NCI-H1105 treated with DMSO at 0.1 percent for 48 hours (cell line): ENCODE measurements at places on chromosomes 13 and 19.
A peak's percentile ranks its signal among the peaks of the same experiment; 100 is the strongest.

GRCh38 chr19:13154911-13155471, 4.8 kb downstream of the IER2 start:
- peak; percentile 58 for DNase-seq

- DNase-seq, result no peak
These were observed 71.2 kb downstream of the MYO16 start for GRCh38 chr13:108700422-108701170.

DNA sequence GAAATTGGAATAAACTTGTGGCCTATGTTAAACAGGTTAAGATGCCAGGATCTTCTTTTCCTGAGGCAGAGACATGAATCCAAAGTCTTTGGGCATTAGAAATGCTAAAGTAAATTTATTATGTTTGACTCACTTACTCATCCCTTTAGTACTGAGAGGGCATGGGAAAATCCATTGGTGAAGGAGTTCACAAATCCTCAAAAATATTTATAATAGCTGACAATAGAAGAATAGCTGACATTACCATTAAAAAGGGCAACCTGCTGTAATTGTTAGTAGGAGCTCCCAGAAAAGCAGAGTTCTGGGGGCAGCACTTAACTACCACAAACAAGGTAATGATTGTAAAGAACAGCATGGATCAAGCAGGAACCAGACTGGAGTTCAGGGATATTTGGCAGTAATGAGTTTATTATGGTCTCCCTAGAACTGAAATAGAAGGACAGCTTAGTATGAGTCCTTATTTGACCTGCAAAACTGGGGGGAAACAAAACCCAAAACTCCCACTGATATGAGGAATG, 285.8 kb upstream of the KLHL1 start:
- DNase-seq, result no peak

DNA sequence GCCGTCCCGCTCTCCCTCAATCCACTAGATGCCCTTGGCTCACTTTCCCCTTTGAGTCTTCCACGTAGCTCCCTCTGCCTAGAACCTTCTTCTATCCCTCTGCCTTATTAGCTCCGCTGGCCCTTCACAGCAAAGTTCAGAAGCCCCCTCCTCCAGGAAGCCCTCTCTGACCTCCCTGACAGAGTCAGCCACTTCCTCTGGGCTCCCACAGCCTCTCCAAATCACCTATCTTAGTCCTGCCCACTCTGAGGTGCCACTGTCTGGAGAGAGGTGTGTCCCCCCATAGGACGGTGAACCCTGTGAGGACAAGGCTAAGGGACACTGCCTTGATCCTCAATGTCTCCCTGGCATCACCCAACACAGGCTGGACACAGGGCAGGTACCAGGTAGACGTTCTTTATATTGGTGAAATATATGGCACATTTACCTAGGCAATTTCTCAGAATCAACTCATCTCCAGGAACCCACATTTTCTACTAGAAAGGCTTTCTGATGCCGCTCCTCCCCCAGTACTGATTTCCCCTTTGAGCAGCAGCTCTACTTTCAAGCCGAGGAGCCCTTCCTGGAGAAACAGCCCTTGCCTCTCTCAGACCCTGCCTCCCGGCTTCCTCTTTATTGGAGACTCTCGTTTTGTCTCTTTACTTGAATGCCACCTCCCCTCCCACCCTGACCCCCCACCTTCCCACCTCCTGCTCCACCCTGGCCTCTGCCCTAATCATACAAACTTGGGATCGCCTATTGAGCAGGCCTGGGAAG, 3.4 kb upstream of the TGFB1 start:
- no peak for DNase-seq

GRCh38 chr13:37729876-37730275, 131.3 kb upstream of the POSTN start:
- DNase-seq, result no peak

- no peak for DNase-seq
These were observed 45.0 kb upstream of the TDRD3 start for GRCh38 chr13:60351855-60352615.

- no peak for DNase-seq
These were observed 62.0 kb downstream of the PARP4 start for GRCh38 chr13:24450530-24450929.

DNA sequence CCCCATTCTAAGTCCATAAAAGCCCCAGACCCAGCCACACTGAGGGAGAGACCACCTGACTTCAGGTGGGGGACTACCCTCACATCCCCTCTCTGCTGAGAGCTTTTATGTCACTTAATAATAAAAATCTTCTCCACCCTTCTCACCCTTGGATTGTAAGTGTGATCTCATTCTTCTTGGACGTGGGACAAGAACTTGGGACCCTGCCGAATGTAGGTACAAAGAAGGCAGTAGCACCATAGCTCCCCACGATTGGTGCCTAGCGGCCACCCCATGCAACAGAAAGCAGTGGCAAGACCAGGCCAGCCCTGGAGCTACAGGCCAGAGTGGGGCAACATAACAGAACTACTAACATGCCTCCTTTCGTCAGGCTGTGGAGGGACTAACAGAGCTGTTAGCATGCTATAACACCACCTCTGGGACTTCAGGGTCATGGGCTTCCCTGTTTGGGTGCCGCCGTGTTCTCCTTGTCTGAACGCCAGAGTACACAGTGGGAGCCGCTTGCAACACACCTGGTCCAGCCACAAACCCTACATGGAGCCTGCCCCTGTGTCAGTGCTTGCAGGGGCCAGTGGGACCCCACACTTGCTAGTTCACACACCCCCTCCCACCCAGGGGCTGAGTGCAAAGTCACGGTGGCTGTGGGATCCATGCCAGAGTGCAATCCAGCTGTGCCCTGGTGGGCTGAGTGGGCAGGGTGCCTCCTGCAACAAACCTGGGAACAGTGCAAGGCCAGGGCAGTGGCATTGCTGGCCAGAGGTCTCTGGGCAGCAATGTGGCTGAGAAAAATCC, 5.2 kb upstream of the FBXO17 start:
- no peak for DNase-seq

DNA sequence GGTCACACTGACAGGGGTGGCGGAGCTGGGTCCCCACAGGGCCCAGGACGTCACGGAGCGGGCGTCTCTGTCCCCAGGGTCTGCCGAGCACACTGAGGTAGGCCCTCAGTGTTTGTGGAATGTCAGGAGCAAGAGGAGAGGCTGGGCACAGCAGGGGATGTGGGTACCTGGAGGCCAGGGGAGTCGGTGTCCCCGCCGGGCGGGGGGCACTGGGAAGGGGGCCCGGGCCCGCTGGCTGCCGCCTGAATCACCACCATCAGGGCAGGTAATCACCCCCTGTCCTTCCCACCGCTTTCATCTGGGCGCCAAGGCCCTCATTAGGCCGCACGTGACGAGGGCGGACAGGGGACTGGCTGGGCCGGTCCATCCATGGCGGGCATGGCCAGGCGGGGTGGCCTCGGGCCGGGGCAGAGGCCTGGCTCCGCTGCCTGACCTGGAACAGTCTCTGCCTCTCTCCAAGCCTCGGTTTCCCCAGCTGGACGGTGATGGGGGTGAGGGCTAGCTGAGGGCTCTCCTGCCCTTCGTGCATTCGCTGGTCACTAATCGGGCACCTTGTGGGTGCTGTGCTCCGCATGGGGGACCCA, 1.0 kb downstream of the FGF22 start:
- no peak for DNase-seq

DNA sequence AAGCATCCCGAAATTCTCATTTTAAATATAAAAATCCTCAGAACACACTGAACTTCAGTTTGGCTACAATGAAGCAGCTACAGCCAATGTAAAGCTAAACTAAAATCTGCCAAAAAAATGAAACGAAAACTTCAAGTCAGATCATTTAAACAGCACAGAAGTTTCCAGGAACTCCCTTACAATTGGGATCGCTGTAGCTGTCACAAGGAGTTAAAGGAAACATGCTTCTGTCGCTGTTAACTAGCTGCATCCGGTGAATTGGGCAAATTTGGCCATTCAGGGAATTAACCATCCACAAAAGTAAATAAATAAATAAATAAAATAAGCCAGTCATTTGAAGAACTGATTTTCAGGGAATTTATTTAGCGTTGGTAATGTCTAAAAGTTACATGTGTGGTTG, 77.0 kb upstream of the PEG3 start:
- no peak for DNase-seq

DNA sequence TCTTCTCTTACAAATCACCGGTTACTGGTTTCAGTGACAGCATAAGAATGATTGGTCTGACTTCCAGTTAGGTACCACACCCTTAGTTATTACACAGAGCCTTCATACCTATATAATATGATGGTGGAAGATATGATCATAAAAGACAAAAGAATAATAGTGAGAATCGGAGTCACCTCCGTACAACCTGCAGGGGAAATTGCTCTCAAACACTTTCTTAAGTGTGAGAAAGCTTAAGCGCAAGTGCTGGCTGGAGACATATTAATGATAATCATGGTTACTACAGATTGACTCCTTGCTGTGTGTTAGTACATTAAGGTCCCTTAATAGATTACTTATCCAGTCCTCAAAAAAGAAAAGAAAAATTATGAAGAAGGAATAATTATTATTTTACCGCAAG, 1.8 kb upstream of the LHFPL6 start:
- DNase-seq, result no peak

GRCh38 chr13:50224534-50224933, 209.3 kb downstream of the KCNRG start:
- DNase-seq, result no peak

DNA sequence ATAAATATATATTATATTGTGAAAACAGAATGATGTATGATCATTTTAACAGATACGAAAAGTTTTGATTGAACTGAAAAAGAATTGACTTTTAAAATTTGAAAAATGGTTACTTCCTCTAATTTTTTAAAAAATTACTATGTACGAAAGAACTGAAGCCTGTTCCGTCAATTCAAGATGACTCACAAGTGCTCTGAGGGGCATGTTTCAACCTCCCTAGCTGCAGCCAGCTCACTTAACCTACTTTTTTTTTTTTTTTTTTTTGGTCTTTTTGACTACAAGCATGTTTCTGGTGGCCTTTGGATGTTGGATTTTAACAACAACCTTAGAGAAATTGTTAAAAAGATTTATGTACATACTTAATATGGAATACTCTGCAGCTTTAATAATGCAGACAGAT, 1139.3 kb downstream of the DIAPH3 start:
- DNase-seq, result no peak

DNA sequence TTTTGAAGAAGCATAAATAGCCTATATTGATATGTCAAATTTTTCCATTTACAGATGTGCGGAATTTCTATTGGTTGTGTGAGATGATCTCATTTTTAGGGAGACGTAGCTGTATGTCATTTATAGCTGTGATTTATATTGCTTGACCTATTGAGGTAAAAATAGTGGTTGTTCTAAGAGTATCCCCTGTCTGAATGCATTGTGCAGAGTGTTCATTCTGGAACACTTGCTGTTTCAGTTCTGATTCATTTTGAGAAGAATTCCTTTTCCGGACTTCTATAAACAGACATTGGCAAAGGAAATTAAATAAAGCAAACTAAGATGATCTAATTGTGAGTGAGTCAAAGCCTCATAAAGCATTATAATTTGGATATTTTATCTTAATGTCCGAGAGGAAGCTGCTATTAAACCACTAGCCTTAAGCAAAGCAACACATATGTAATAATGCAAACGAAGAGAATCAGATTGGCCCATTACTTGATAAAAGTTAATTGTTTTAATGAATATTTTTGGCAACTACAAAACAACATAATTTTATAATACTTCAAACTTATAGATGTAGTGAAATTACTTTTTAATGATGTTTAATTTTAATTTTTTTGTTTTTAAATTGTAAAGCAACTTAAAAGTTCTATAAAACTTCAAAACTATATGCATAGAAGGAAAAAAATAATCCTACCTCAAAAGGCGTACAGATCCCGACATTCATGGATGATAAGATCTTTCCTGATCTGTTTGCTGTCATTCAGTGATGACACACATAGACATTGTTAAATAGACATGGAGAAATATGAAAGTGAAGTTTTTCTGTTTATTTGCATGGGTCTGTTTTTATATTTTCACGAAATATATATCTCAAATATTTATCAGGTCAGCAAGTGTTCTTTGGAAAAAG, 942.6 kb upstream of the SLC10A2 start:
- no peak for DNase-seq

GRCh38 chr13:27379694-27380641, 44.5 kb upstream of the GTF3A start:
- peak; percentile 26 for DNase-seq

DNA sequence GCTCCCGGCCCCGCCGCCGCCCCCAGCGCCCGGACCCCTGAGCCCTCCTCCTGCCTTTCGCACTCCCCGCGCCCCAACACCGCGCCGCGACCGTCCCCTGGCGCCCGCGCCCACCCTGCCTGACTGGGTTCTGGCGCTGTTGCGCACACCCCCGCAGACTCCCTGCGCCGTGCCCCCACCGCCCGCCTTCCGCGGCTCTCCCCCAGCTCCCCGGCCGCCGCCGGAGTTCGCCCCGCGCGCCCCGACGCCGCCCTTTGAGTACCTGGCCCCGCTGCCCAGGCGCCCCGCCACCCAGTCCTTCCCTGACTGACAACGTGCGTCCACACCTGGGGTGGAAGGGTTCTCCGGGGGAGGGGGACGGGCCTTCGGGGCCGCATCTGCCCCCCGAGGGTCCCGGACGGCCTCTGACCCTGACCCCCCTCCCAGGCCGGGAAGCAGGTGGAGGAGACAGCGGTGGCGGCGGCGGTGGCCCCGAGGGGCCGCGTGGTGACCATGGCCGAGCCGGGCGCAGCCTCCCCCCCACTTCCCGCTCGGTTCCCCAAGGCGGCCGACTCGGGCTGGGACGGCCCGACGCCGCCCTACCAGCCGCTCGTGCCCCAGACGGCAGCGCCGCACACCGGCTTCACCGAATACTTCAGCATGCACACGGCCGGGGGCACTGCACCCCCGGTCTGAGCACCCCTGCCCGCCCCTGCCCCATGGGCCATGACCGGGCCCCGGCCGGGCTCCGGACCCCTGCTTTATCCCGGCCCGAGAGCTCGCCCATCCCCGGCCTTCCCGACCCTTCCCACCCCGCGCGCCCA, 1.4 kb upstream of the MEGF8 start:
- DNase-seq, result no peak

GRCh38 chr19:7533281-7533885, 2.1 kb upstream of the PNPLA6 start:
- peak; percentile 72 for DNase-seq

DNA sequence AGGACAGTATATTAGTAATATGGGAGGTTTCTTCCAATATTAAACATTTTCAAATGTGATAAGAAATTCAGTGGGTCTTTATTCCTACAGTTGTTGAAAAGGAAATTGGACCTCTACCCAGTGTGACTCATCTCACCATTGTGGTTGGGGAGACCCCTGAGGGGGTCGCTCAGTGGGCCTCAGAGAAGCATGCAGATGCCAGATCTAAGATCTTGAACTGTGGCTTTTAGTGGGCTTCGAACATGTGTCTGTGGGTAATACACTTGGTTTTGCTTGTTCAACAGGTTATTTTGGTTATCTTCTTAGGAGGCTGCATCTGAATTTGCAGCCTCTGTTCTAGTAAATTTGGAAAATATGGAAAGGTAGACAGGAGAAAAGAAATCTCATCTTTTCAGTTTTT, 132.3 kb downstream of the PCCA start:
- DNase-seq, result no peak

GRCh38 chr13:53822136-53822535, 793.5 kb downstream of the OLFM4 start:
- no peak for DNase-seq

- DNase-seq, result no peak
These were observed 879.6 kb upstream of the SLC10A2 start for GRCh38 chr13:103945836-103946235.

- DNase-seq, result no peak
These were observed 36.0 kb upstream of the LAMP1 start for GRCh38 chr13:113260996-113261395.

GRCh38 chr19:8731428-8732169, 10.2 kb downstream of the OR2Z1 start:
- DNase-seq, result no peak

- no peak for DNase-seq
These were observed 65.8 kb downstream of the KATNAL1 start for GRCh38 chr13:30241532-30241931.

GRCh38 chr19:48123907-48124651, 13.5 kb upstream of the PLA2G4C start:
- no peak for DNase-seq
